PC-9 (cell line): ENCODE measurements at places on chromosomes 16 and 17. TPM values are rescaled to one million over a fixed set of nuclear protein-coding genes. Genes with fewer than 3 reads are reported as not detected.
A peak's percentile ranks its signal among the peaks of the same experiment; 100 is the strongest.

DNA sequence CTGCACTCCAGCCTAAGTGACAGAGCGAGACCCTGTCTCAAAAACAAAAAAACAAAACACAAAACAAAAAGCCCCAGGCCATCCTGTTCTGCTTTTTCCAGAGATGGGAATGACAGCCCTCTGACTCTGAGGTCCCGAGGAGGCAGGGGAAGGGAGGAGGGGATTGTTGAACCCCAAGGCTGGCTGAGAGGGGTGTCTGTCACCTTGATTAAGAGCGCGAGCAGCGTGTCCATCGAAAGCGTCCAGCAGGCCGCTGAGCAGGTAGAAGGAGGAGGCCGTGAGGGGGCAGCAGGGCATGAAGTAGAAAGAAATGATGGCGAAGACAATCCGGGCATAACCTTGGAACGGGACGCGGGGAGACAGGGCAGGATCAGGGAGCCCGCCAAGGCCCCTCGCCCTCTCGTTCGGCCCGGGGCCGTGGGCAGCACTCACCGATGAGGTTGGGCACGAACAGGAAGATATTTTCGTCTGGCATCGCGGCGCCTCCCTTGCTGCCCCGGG is 593 bp downstream of the CDIPT start:
- DNase-seq: peak; percentile 48

GRCh38 chr17:33055746-33056145 is 64.1 kb downstream of the SPACA3 start:
- DNase-seq: no peak

PRR35 gene
- total RNA-seq: 0.35 TPM in 1 of 2 replicates, not detected in the other

- peak; percentile 50 for DNase-seq
These were observed 4.7 kb upstream of the MMP15 start for GRCh38 chr16:58020628-58021521.

GRCh38 chr17:69528035-69528434 is 113.5 kb downstream of the MAP2K6 start:
- DNase-seq: no peak

PYY gene
- total RNA-seq: not detected in 2 replicates
